ENCODE measurements at places on chromosomes 4 and X.
A peak's percentile ranks its signal among the peaks of the same experiment; 100 is the strongest.

DNA sequence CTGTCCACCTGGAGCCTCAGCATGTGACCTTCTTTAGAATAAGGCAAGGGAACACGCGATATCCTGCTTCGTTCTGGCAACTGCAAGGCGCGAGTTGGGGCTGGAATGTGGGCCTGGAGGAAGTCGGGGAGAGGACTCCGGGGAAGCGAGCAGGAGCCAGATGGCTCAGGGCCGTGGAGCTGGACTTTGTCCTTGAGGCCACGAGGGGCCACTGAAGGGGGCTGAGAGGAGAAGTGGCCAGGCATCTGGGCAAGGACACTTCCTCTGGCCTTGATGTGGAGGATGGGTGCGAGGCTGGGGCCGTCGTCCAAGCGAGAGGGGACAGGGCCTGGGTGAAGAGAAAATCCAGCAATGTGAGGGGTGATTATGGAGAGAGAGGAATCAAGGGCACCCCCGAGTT, 12.2 kb upstream of the DUSP9 start:
- no peak for DNase-seq

DNA sequence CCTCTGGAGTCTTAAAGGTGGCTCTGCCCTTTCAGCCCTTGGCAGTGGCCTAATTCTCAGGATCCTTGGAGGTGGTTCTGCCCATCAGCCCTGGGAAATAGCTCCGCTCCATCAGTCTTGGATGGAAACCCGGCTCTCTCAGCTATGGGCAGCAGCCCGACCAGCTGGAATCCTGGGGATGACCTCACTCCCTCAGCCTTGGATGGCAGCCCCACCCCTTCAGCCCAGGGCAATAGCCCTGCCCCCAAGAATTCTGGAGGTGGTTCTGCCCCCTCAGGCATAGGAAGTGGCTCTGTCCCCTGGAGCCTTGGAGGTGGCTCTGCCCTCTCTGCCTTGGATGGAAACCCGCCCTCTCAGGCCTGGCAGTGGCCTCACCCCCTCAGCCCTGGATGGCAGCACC, 127.7 kb downstream of the RBMX2 start:
- no peak for DNase-seq

GRCh38 chrX:70033348-70034051, 16.2 kb downstream of the AWAT2 start:
- DNase-seq = no peak

GRCh38 chr4:85703096-85703495, 228.1 kb downstream of the ARHGAP24 start:
- no peak for DNase-seq

- DNase-seq = no peak
These were observed 13.3 kb downstream of the CXCL2 start for GRCh38 chr4:74085669-74086068.

GRCh38 chr4:38078590-38079421, 118.6 kb downstream of the PTTG2 start:
- no peak for DNase-seq

- peak; percentile 14 for DNase-seq
These were observed 4.8 kb downstream of the SLC49A3 start for GRCh38 chr4:683982-684622.

GRCh38 chr4:140311257-140311835, 62.1 kb upstream of the SCOC start:
- DNase-seq = no peak

- DNase-seq = no peak
These were observed 24.6 kb downstream of the NAP1L5 start for GRCh38 chr4:88672987-88673386.

GRCh38 chr4:112593438-112594133, 43.1 kb downstream of the ZGRF1 start:
- no peak for DNase-seq

DNA sequence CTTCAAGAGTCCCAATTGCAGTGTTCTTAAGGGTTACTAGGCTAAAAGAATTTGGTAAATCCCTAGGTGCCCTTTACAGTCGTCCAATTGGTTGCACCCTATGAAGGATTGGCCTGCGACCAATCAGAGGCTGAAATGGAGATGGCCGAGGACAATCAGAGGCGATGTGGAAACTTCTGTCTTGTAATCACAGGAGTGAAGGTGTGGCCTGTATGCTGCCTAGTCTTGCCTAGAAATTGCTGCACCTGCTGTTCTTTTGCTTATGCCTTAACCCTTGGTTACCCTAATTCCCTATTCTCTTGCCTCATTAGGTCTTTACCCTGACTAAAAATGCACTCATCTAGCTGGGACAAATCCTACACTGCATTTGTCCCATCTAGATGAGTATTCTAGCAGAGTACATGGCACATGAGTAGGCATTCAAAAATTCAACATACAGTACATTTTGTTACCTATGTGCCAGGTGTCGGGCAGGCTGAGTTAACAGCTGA, 1.0 kb upstream of the DCK start:
- peak; percentile 6 for DNase-seq

DNA sequence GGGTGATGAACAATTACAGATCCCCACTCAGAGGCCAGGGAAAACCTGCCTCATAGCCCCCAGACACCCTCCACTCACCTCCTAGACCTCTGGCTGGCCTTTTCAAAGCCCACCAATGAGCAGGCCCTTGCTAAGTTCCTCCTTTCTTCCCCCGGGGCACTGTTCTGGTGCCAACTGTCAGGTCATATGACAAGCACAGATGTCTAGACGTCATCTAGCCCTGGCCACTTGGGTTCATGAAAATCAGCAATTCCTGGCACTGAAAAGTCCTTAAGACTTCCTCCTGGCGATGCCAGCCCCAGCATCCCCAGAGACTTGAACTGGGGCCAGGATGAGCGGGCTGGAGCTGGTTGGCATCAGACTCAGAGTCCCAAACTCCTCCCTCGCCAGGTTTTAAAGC, 115.6 kb upstream of the NALF2 start:
- no peak for DNase-seq

GRCh38 chr4:122341886-122342285, 36.9 kb upstream of the ADAD1 start:
- no peak for DNase-seq

DNA sequence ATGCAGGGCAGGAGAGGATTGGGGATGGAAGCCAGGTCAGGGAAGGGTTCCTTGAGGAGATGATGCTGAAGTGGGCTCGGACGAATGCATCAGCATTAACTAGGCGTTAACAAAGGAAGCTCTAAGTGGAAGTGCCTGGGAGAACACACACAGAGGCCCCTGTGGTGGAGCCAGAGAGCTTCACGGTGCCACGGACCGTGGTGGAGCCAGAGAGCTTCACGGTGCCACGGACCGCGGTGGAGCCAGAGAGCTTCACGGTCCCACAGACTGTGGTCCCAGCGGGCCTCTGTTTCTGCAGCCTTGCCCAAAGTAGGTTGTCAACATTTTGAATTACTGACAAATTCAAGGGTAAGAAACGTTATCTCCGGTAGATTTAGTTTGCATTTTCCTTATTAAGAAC, 48.3 kb downstream of the TRIML2 start:
- no peak for DNase-seq

All from NCI-H2171 (cell line).